ENCODE measurements at places on chromosomes 3 and 15.

DNA sequence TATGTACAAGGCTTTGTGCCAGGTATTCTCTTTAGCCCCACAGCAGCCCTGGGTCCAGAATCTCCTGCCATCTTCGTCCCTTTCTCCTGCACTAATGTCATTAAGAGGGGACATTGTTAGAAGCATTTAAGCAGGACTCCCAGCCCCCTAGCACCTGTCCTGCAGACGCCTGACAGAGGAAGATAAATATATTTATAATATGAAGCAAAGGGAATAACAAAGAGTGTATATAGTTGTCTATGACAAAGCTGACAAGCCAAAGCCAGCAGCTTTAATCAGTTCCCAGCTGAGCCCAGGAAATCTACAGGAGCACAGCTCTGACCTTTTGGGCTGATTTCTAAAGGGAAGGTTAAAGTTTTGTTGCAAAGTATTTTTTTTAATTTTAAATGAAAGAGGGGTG lies 96.0 kb downstream of the MEGF11 start:
- DNase-seq, result no peak

- DNase-seq, result no peak
Measured at GRCh38 chr3:141625506-141625905, 112.6 kb upstream of the RNF7 start.

GRCh38 chr3:58052373-58053273 lies 44.4 kb downstream of the FLNB start:
- no peak for DNase-seq

GRCh38 chr15:80785335-80785734 lies 6.2 kb downstream of the CEMIP start:
- DNase-seq, result no peak

DNA sequence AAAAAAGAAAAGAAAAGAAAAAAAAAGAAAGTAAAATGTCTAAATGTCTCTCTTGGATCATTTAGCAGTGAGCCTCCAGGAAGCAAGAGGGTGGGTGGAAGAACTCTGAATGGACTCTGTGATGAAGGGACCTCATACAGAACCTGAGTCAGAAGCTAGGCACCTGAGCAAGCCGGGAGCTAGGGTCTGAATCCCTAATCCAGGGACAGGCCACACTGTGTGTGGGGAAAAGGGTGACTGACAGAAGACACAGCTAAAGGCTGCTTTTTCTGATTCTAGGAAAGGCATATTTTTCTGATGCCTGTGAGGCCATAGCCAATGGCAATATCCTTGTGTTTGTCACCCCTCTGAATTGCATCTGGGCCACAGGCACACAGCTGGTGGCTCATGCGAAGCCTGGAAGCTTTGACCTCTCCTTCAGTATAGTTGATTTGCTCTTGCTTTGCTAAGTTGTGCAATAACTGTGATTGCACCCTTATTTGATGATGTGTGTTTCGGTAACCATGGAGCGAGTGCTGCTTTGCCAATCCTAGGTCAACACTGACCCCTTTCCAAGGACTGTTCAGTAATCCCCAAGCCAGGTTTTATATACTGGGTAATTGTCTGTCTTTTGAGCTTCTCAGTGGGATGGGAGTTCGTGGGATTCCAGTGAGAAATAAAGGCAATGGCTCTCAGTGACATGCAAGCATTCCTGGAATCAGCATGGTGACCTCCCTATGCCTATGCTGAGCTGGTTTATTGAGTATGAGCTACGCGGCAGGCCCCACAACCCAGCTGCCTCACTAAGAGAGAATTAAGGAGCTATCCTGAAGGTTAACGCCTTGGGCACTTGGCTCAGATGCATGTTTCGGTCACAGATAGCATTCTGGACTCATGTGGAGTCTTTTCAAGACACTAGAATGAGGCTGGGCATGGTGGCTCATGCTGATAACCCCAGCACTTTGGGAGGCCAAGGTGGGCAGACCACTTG lies 49.0 kb upstream of the OSBPL11 start:
- no peak for DNase-seq

DNA sequence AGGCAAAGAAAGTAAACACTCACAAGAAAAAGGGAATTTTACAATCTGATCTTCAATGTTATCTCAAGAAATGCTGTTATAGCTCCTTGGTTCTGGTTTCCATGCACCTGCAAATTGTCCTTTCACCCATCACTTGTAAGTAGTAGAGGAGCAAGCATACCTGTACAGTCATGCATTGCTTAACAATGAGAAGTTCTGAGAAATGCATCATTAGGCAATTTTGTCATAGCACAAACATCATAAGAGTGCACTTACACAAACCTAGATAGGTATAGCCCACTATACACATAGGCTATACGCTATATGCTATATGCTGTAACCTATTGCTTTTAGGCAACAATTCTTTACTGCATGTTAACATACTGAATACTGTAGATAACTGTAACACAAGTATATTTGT lies 672.3 kb downstream of the FHIT start:
- DNase-seq, result no peak

GRCh38 chr15:77839456-77839855 lies 206.7 kb upstream of the LINGO1 start:
- DNase-seq, result no peak

- DNase-seq, result peak; percentile 10
Measured at GRCh38 chr15:72599855-72600464, 54.5 kb upstream of the GOLGA6B start.

DNA sequence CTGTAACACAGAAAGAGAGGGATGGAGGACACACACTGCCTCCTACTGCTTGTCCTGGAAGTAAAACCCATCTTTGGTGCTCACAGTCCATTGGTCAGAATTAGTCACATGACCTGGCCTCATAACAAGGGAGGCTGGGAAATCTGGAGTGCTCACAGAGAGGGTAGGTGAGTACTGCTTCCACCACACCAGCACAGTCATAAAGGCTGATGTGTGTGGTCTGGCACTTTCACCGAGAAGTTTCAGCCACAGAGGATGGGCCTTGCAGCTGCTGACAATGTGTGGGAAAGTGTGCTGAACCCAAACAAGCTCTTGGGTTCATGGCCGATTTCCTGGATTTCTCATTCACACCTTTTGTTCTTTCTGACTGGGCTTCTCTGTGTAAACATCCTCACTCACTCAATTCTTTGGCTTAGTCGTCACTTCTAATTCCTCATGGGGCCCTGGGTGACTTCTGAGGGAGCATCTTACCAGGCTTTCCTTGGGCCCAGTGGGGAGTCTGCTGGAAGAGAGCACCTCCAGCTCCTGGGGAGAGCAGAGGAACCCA lies 100.7 kb downstream of the ASB7 start:
- DNase-seq, result no peak

GRCh38 chr15:85356276-85356675 lies 24.1 kb upstream of the AKAP13 start:
- DNase-seq, result no peak

DNA sequence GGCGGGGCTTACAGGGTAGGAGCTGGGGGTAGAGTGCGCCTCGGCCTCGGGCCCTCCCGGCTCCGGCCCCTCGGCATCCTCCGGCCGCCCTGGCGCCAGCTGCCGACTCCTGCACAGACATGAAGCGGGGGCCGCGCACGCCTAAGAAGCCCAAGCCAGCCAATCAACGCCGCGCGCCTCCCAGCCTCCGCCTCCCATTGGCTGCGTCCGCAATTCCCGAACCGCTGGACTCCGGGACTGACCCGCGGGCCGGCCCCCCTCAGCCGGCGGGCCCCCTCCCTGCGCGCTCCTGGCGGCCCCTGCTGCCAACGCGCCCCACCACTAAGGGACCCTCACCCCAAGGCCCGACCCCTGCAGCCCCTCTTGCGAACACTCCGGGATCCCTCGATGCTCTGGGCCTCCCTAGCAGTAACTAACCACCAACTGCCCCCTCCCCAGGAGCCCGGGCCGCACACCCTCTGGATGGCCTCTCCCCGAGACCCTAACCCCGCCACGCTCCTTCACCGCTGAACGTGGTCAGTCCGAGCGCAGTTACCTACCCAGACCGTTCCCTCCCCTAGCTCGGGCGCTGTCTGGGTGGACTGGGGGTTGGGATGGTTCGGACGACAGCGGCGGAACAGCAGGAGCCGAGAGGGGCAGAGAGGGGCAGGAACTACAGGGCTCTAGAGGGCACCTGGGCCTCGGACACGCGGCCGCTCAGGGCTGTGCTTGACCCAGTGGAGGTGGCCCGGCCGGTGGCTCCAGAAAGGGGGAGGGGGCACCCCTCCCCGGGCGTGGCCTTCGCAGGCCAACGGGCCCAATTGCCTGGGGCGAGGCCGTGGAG lies 5.0 kb downstream of the GATA2 start:
- no peak for DNase-seq

- DNase-seq, result no peak
Measured at GRCh38 chr3:133893683-133894352, 1.9 kb downstream of the RAB6B start.

- no peak for DNase-seq
Measured at GRCh38 chr3:39744746-39745145, 64.7 kb upstream of the MYRIP start.

DNA sequence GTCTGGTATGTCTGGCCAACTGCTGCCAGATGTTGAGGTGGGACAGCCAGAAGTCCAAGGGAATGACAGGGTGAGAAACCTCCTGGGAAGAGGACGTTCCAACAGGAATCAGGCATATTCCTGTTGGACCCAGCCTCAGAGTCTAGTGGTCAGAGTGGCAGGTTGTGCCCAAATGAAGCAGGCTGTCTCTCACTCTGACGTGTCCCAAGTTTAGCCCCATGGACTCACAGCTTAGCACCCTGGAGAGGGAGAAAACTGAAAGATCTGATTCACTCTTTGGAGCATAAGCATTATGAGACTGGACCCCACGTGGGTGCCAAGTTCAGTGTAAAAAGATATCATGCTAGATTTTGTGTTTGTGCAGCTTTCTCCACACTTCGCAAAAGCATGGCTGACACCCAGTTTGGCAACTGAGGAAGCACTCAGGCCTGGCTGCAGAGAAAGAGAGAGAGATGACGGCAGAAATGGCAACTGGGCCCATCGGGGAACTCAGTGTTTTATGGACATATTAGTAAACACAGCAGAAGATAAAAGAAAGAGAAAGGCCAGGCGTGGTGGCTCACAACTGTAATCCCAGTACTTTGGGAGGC lies 88.2 kb upstream of the LMCD1 start:
- DNase-seq, result no peak

GRCh38 chr3:71428841-71429596 lies 154.5 kb downstream of the FOXP1 start:
- DNase-seq, result no peak

DNA sequence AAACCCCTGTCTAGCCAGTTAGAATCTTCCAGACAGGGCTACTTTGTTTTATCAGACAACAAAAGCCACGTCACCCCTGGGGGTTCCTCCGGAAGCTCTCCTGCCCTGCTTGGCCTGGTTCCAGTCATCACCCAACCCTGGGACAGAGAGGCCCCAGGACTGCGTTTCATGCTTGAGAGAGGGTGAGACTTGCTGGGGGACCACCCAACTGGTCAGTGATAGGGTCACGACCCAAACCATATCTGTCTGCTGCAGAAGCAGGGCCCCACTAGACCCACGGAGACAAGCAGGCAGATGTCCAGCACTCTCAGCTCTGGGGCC lies 1.2 kb downstream of the NT5DC2 start:
- peak; percentile 48 for DNase-seq

DNA sequence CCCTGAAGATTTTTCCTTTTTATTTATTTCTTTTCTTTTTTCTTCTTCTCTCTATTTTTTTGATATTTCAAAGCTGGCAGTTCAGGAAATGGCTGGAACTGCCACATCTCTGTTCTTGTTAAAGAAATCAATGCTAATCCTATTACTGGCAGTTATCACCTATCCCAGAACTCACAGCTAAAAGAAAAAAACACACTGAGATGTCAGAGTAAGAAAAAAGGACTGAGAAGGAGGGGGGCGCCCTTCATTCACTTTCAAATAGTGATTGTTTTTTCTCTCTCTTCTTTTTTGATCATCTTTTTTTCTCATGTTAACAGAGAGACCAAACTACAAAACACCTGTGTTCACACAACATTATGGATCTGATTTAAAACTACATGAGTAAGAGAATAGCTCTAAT lies 337.1 kb downstream of the IL20RB start:
- no peak for DNase-seq

DNA sequence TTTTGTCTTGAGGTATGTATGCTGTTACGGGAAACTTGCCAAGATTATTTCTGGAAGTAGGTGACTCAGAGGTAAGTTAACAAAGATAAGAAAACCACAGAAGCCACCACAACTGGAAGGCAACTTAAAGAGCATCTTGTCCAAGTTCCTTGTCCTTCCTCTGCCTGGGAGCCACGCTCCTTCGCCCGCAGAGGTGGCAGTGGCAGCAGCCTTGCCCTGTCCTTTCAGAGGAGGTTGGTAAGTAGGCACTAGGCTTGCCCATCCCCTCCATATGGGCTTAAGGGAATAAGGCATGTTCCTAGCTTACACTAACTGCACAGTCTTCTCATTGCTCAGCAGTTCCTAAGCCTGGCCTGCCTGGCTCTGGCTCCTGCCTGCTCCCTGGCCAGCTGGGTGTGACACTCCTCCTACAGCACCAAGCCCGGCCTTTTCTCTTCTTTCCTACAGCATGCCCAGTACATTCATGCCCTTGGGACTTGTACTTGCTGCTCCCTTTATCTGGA lies 48.0 kb upstream of the RAB6B start:
- no peak for DNase-seq

DNA sequence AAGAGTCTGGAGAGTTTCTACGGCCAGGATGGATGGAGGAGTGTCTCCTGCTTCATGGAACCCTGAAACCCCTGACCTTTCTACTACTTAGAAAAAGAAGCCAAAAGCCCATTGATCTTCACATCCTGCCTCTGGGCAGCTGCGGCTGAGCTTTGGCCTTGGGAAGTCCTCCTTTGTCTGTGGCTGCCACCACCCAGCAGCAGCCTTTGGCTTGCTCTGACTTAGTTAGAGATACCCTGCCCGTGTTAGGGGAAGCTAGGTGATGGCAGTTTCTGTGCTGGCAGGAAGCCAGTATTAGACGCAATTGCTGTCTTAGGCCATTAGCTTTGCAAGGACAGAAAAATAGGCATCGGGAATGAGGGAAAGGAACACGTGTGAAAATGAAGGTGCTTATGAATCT lies 18.8 kb downstream of the APH1B start:
- DNase-seq, result no peak

DNA sequence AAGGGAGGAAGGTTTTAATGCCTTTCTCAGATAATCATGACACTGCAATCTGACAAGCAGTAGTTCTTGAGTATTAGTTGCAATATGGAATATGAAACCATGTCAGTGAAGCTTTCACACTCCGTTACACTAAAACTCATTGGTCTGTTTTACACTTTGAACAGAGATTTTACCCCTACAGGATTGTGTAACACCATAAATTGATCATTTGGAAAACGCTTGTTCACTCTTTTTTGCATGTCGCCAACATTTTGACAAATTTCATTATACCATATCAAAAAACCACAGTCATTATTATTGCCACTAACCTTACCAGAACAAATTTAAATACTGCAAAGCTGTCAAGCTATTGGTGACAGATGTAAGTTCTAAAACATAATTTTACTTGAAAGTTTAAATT lies 404.8 kb upstream of the THBS1 start:
- no peak for DNase-seq

GRCh38 chr3:128372707-128373533 lies 93.8 kb downstream of the DNAJB8 start:
- no peak for DNase-seq

Data from effector memory CD8-positive, alpha-beta T cell (primary cell).